ENCODE measurements at places on chromosomes 13 and 19.

DNA sequence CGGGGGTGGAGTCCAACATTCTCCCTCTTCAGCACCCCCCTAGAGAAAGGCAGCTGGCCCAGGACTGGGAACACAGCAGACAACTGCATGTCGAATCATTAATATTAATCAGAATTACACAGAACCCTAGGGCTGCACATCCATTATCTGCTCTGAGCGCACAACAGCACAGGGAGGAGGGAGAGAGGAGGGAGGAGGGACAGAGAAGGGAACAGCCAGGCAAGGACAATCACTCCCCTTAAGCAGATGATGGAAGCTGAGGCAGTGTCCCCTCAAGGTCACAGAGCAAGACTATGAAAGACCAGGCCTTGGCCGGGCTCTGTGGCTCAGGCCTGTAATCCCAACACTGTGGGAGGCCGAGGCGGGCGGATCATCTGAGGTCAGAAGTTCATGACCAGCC, 25.7 kb downstream of the TLE6 start:
- no peak for DNase-seq

GRCh38 chr13:43979492-43979891, 99.8 kb downstream of the LACC1 start:
- no peak for DNase-seq

- no peak for DNase-seq
These were observed 312.9 kb upstream of the SLITRK5 start for GRCh38 chr13:87358319-87358718.

- DNase-seq, result no peak
These were observed 305.1 kb downstream of the ITGBL1 start for GRCh38 chr13:101757446-101758039.

GRCh38 chr13:94305463-94305862, 174.0 kb downstream of the DCT start:
- no peak for DNase-seq

- DNase-seq, result peak; percentile 4
These were observed 441.0 kb downstream of the COG6 start for GRCh38 chr13:40096357-40096901.

GRCh38 chr19:55676383-55676782, 1.4 kb downstream of the EPN1 start:
- no peak for DNase-seq

DNA sequence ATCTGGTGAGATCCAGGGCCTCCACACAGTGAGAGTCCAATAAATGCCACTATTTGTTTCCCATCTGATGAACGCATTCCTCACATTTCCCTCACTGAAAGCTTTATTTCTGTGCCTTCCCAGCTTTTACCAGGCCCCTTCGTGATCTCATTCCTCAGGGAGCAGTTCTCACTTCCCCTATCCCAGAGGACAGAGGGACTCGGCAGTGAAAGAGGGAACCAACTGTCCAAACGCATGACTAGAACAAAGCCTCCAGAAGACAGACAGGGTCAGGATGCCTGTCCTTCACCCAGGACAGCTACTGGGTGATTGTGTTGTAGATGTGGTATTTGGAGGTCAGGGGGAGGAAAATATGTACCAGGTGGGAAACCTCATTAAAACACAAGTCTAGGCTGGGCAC, 2.0 kb upstream of the ZBTB45 start:
- no peak for DNase-seq

DNA sequence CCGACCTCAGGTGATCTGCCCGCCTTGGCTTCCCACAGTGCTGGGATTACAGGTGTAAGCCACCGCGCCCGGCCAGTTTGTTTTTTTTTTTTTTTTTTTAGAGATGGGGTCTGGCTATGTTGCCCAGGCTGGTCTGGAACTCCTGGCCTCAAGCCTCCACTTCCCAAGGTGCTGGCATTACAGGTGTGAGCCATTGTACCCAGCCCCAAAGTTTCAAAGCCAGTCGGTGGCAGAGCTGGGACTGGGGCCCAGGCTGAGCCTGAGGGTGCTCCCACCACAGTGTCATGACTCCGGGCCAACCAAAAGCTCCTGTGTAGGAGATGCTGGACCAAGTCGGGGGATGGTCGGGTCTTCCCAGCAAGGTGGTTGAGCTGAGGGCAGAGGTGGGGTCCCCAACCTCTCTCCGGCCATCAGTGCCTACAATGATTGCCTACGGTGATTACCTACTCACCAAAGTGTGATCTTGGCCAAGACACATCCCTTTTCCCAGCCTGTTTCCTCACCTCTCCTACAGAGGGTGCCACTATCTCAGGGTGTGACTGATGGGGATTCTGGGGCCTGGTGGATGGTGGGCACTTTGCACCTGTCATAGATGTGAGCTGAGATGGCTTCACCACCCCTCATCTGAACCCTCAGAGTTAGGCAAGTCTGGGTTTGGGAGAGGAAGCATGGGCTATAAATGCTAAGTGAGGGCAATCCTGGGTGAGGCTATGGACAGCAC, 5.9 kb upstream of the SAMD1 start:
- DNase-seq, result no peak

- DNase-seq, result no peak
These were observed 165.4 kb downstream of the SUCLA2 start for GRCh38 chr13:47835470-47836228.

DNA sequence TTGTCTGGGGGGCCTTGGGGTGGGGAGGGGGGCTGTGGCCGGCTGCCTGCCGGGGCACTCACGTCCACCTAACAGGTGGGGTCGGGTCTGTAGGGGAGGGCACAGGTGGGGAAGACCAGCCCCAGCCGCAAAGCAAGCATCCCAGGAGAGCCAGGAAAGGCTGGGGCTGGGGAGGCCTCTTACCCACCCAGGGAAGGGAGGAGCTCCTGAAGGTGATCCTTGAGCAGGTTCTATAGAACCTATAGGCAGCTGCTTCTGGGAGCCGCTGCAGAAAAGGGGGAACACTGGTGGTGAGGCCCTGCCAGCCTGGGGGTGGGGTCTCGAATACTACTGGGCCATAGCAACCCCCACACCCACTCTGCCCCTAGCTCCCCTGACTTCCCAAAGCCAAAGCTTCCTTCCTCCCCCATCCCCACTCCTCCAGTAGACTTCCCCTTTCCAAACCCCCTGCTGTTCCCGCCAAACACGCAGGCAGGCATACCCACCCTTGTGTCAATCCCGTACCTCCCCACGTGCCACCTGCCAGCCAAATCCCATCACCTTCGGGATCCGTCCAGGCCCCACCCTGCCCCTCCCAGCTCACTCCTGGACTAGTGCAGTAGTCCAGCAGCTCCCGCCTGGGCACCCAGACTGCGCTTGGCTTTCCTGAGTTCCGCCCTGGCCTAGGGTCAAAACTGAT, 5.6 kb downstream of the KLF16 start:
- DNase-seq, result no peak

- DNase-seq, result no peak
These were observed at the start of gene CEACAM5 for GRCh38 chr19:41708481-41708880. TSS of gene CEACAM5 (plus strand) at chr19:41708626. CDS start at chr19:41708732, 106 bp downstream.

DNA sequence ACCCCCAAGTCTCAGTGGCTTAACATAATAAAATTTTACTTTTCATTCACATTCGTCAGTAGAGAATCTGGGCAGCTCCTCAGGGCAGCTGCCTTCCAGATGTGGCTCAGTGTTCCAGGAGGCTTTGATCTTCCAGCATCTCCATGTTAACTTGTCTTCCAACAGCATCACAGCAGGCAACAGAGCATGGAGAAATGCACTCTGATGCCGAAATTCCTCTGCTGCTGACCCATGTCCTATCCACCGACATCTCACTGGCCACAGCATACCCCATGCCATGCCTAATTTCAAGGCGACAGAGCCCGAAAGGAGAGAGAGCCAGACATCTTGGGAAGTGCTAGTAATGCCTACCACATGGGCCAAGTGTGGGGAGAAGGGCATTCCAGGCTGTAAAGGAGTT, 64.9 kb upstream of the MEDAG start:
- DNase-seq, result no peak

- DNase-seq, result no peak
These were observed 3.6 kb upstream of the DNAJC15 start for GRCh38 chr13:43019811-43020210.

DNA sequence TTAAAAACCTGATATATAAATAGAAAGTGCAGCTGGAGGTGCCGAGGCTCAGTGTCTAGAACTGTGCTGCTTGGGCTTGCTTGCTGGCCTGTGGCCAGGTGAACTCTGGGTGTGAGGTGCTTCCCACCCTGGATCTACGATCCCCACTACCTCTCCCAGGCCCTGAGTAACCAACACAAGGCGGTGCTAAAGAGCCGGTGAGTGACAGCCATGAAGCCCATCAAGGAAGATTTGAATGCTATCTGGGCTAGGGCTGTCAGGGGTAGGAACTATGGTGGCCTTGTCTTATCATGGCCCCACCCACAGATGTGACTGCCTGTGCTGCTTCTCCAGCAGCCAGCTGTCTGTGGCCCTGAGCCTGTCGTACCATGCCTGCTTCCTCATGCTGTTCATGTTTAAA, 25.6 kb upstream of the ZNF91 start:
- DNase-seq, result no peak

GRCh38 chr19:40803857-40804782, 5.1 kb downstream of the EGLN2 start:
- peak; percentile 27 for DNase-seq

- DNase-seq, result no peak
These were observed 1744.8 kb upstream of the MIR17HG start for GRCh38 chr13:89602655-89603054.

- DNase-seq, result no peak
These were observed 792 bp upstream of the LENG8 start for GRCh38 chr19:54448040-54448773.

GRCh38 chr19:8392017-8392591, 1.9 kb downstream of the RAB11B start:
- DNase-seq, result no peak

DNA sequence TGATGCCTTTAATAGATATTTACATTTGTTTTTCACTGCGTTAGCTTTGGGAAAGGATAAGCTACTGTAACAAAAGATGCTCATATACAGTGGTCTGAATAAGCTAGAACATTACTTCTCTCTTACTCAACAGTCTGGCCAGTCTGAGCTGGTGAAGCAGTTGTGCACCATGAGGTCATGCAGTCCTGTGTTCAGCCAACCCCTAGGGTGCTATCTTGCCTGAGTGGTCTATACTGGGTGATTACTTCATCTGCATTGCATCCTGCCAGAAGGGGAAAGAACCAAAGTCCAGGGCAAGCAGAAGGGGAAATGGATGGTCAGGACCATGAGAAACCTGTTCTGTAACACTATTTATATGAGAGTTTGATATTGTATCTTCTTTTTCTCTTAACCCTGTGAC, 31.5 kb downstream of the ERCC5 start:
- DNase-seq, result no peak

DNA sequence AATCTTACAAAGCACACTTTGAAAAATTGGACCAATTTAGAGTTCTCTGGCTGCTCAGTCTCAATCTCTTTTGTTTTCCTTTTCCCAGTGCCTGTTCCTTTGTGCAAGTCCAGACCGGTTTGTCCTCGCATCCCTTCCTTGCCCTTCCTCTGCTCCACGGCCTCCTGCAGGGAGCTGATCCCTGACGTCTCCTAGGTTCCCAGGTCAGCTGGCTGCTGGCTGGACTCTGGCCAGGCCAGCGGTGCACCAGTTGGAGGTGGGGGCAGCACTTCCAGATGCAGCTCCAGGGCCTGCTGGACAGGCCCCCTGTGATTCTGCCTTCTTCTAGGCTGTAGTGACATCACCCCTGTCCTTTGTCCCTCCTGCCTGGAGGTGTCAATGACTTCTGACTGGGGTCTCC, 44.0 kb upstream of the KPNA3 start:
- no peak for DNase-seq

GRCh38 chr13:94182185-94182761, 297.2 kb downstream of the DCT start:
- DNase-seq, result no peak

DNA sequence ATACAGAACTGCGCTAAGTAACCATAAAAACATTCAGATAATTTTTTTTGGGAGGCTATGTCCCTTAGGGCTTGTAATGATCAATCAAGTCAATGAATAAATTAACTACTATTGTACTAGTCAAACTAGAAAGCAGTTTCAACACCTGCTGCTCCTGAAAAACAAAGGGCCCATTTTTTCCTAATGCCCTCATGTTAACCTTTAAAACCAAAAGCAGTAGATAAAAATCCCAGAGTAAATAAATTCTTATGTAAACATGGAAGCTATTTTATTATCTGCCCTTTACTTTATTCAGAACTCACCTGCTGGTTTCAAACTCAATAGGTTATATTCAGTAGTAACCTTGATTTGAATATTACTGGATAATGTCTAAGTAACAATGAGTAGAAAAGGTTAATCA, 159.5 kb upstream of the STARD13 start:
- no peak for DNase-seq

DNA sequence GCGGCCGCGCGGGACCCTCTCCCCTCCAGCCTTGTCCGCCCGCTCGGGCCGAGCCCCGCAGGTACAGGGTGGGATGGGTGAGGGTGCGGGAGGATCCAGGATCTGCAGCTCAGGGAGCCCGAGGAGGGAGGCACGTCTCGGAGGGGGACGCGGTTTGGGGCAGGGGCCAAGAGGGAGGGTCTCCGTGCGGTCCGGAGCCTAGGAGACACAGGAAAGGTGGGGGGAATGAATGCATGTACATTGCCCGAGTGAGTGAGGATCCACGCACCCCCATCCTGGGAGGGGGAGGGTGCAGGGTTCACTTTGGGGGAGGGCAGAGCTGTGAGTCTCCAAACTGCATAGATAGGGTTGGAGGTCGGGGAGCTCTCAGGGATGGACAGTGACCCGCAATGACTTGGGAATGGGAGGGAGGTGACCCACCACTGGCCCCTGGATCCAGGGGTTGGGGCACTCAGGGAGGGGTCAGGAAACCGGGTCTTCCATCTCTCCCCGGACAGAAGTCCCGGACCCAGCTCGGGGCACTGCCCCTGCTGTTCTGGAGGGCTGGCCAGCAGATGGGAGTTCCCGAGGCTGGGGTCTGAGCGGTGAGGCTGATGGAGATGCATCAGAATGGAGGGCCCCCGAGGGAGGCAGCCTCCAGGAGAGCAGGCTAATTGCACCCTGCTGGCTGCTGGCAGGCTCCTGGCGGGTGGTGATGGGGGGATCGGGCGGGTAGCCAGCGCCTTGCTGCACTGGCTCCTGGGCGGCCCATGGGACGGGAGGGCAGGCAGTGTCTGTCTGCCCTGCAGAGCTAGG, 547 bp downstream of the KCNN1 start:
- DNase-seq, result no peak

- no peak for DNase-seq
These were observed 6.7 kb upstream of the GNA15 start for GRCh38 chr19:3129112-3129511.

GRCh38 chr13:31951215-31951678, 80.3 kb upstream of the FRY start:
- peak; percentile 6 for DNase-seq

DNA sequence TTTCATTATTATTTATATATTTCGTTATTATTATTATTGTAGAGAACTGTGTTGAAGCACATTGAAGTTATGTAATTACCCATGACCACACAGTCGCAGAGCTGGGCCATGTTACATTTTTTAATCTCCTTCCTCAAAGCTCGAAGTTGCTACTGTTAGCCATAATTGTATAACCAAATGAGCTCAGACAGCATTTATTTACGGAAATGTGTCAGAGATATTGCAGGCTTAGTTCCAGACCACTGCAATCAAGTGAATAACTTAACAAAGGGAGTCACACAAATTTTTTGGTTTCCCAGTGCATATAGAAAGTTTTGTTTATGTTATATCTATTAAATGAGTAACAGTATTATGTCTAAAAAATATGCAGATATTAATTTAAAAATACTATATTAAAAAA, 147.1 kb upstream of the SLITRK1 start:
- DNase-seq, result no peak
